ENCODE measurements at places on chromosomes 1 and 21.

GRCh38 chr1:43441894-43442637 lies 11.7 kb downstream of the HYI start:
- no peak for DNase-seq

- peak; percentile 48 for DNase-seq
Measured at GRCh38 chr21:42513985-42514882, 582 bp downstream of the SLC37A1 start.

DNA sequence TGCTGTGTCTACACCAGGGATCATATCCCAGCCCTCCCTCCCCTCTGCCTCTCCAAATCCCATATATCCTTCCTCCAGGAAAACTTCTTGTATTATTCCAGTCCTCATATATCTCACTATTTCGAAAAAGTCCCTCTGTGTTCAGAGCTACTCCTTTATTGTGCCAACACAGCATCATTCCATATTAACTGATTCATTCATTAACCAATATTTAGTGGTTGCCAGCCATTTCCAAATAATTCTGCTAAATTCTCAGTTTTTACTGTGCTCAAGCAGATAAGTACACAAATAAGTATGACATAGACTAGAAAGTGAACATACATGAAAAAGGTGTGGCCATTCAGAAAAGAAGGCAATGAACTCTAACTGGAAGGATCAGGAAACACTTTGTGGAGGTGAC lies 241.6 kb upstream of the DUSP10 start:
- no peak for DNase-seq

GRCh38 chr1:109140392-109140791 lies 26.5 kb downstream of the ELAPOR1 start:
- no peak for DNase-seq

DNA sequence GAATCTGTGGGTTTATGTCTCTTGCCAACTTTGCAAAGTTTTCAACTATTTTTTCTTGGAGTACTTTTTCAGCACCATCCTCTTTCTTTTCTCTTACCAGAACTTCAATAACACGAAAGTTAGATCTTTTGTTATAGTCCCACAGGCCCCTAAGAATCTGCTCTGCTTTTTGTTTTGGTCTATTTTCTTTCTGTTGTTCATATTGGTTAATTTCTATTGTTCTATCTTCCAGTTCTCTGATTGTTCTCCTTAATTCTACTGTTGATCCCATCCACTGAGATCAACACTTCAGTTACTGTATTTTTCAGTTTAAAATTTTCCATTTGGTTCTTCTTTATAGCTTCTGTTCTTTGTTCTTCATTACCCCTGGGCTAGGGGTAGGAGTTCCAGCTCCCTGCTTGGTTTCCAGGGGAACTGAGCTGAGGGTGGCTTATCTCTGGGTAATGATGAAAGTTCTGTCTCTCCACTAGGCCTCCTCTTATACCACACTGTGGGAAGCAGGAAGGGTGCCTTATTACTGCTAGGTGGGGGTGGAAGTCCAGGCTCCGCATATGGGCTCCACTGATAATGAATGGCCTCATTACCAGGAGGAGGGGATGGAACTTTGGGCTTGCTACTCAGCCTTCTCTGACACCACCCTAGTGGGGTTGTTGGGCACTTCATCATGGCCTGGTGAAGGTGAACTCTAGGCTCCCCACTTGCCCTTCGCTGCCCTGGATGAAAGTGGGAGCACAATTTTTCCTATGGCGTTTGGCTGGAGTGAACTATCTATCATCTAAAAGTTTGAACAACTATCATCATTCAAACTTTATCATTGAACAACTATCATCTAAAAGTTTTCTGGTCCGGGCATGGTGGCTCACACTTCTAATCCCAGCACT lies 39.3 kb downstream of the NAV1 start:
- DNase-seq, result no peak

- peak; percentile 37 for DNase-seq
Measured at GRCh38 chr21:33230545-33231324, 997 bp downstream of the IFNAR2 start.

- DNase-seq, result no peak
Measured at GRCh38 chr1:226497991-226498639, 50.4 kb upstream of the STUM start.

DNA sequence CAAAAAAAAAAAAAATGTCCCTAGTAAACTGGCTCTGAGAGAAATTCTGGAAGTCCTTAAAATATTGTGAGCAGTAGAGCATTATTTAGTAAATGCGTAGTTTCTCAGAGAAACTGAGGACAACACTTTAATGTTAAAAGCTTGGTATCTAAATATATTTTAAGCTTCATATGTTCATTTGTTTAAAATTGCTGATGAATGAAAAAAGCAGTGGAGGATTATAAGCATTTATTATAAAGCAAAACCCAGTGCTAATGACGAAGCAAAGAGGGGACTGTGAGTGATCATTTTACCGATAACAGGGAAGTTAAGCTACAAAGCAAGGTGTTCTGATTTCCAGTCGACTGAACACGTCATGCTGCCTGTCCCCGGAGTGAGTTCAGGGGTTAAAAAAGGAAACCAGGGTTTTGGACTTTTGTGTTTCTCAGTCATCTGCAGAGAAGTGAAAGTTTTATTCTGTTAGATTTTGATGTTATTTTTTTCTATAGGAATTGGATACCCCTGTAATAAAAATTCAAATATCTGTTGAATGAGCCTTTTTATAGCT lies 64.5 kb upstream of the SCCPDH start:
- no peak for DNase-seq

GRCh38 chr1:245537992-245538391 lies 383.2 kb downstream of the KIF26B start:
- no peak for DNase-seq

DNA sequence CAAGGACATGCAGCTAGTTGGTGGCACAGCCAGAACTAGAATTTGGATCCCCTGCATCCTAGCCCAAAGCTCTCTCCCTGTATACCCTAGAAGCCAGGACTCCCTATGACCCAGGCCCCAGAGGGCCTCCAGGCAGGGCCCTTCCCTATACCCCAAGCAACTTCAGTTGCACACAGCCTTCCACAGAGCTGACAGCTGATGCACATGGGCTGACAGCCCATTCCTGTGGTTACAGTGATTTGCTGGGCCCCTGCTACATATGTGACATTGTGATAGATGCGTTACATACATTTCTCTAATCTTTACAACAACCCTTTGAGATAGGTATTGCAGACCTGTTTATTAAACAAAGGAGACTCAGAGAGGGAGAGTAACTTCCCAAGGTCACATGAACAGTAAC lies 5.8 kb downstream of the ATP1A2 start:
- DNase-seq, result no peak

DNA sequence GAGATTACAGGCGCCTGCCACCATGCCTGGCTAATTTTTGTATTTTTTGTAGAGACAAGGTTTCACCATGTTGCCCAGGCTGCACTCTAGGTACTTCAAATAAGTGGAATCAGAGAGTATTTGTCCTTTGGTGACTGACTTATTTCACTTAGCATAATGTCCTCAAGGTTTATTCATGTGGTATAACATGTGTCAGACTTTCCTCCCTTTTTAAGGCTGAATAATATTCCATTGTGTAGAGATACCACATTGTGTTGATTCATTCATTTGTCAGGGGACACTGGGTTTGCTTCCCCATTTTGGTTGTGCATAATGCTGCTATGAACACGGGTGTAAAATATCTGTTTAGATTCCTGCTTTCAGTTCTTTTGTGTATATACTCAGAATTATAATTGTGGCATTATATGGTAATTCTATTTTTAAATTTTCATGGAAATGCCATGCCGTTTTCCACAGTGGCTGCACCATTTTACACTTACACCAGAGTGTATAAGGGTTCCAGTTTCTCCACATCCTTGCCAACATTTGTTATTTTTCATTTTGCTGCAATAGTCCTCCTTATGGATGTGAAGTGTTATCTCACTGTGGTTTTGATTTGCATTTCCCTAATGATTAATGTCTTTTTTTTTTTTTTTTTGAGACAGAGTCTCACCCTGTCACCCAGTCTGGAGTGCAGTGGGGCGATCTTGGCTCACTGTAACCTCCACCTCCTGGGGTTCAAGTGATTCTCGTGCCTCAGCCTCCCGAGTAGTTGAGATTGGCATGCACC lies 35.1 kb downstream of the IL6R start:
- no peak for DNase-seq

- no peak for DNase-seq
Measured at GRCh38 chr1:173341307-173341706, 134.2 kb upstream of the TNFSF4 start.

DNA sequence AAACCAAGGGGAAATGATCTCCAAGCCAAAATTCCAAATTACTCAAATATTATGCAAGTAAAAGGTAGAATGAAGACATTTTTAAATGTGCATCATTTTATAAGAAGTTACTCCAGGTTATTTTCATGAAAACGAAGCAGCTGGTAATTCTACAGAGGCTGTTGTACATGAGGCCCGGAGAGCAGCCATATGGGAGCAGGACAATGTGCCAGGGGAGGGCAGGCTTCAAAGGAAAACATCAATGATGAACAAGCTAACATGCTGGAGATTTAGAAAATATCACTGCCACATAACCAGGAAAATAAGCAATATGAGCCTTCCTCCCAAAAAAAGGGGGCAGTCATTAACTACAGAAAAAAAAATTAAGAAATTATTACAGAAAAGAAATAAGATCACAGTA lies 109.1 kb downstream of the TIAM1 start:
- DNase-seq, result no peak

DNA sequence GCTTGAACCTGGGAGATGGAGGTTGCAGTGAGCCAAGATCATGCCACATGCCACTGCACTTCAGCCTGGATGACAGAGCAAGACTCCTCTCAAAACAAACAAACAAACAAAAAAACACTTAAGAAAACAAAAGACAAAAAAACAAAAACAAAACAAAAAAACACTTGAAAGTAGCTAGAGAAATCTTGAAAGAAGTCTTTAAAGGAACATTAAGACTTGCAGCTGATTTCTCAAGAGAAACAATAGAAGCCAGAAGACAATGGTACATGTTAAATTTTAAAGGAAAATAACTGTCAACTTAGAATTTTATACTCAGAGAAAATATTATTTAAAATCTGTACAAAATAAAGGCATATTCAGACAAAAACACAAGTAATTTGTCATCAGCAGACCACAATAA lies 71.3 kb downstream of the HLX start:
- no peak for DNase-seq

DNA sequence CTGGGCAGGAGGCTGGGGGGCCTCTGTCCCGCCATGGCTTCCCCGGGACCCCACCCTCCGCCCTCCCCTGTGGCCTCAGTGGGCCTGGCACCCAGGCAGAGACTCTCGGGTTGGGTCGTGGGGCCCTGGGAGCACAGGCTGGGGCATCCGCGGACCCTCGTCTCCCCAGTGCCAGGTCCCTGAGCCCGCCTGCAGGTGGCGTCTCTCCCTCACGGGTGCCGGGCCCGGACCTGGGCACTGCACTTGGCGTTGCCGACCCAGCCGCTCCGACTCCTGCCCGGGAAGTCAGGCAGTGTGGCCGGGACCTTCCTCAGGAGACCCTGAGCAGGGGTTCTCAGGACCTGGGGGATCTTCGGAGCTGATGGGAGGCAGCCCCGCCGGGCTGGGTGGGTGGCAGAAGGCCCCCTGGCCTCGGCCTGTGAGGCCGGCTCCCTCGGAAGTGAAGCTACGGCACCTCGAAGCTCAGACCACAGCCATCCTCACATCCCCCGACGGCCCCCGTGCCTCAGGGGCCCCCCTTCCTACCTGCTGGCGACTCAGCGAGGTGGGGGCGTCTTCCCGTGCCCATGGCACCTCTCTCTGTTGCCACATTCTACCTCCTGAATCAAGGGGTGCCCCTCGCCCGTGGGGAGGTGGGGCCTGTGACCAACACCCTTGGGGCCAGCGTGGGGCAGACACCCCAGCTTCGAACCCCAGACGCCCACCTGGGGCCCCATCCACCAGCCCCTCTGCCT lies 6.4 kb upstream of the C1orf159 start:
- DNase-seq, result peak; percentile 84

- DNase-seq, result no peak
Measured at GRCh38 chr1:187680823-187681222, 852.1 kb downstream of the PLA2G4A start.

GRCh38 chr1:92509619-92510018 lies 22.9 kb upstream of the GFI1 start:
- DNase-seq, result no peak

GRCh38 chr1:219292341-219292740 lies 118.7 kb downstream of the LYPLAL1 start:
- no peak for DNase-seq

GRCh38 chr1:75198761-75199160 lies 64.6 kb downstream of the LHX8 start:
- DNase-seq, result no peak

DNA sequence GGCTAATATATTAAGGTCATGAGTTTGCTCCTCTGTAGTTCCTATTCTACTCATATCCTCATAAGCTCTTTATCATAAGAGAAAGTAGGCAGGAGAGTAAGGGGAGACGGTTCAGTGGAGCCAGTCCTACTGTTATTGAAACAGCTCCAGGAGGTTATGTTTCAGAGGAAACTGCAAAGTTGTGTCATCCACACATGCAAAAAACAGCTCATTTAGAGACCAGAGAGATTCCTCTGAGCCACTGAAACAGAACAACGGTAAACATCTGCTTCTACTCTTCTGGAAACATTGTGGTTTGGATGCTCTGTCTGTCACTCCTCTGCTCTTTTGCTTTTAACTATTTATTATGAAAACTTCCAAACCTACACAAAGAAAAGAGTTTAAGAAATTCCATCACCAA lies 66.3 kb upstream of the PPP2R5A start:
- DNase-seq, result no peak

GRCh38 chr1:210587566-210587965 lies 258.9 kb downstream of the HHAT start:
- DNase-seq, result no peak

DNA sequence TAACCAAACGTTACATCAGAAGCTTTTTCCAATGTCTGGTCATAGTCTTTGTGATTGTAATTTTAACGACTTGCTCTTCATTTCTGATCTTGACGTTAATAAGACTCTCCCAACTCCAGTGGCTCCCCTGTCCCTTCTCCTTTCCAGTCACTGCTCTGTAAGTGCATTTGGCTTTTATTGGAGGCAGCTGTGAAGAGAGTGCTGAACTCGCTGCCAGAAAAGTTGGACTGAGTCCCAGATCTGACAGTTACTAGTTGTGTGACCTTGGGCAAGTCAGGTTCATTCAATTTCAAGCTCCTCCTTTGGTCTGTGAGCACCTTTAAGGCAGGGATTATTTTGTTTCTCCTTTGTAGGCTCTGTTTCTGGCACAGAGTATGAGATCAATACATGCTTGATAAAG lies 109.6 kb upstream of the TSPAN2 start:
- no peak for DNase-seq

All from T-helper 9 cell (primary cell).